ENCODE measurements at places on chromosomes 5 and 9.

GRCh38 chr5:114419067-114419388 is 57.2 kb downstream of the KCNN2 start:
- no peak for DNase-seq

DNA sequence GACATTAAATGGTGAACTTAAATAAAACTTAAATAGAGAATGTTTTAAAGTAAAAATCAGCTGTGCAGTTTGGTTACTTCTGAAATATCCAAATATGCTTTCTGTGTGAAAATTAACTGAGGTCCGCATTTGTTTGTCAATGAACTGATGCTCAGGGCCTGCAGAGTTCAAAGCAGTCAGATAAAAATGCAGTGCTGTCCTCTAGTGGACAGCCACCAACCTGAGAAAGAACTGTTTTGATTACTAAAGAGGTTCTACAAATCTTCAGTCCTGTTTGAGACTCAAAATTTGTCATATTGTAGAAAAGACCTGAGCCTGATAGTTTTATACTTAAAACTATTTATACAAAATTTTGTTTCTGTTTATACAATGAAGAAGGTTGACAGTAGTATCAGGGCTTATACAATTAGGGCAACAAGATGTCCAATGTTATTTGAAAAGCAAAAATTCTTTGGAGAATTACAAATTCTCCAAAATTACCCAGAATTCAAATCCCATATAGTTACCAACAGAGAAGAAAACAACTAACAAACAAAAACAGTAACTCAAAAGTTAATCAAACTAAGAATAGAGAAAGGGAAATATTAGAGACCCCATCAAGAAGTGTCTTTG is 232.3 kb upstream of the TBCA start:
- DNase-seq: no peak

DNA sequence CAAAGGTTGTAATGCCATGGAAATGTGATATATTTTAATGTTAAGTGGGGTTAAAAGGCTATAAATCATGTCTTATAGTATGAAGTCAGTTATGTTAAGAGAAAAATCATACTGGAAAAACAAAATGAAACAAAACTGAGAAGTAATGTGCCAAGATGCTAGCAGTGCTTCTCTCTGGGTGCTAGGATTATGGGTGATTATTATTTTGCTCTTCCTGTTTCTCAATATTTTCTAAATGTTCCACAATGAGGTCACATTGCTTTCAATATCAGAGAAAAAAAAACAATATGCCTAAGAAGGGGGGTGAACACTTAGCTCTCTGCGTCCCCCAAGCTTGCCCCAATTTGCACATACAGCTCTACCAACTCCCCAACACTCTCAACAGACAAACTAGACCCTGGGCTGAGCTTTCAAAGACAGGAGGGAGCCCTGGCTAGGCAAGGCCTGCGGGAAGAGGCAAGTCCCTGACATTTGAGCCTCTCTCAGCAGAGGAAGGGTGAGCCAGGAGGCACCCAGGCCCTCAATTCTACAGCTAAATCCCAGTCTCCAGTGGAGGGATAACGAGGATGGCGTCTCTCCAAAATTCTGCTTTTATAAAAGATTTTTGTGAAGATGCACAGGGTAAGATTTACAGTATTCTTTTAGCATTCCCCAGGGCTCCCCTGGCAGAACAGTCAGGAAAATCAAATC is 24.4 kb downstream of the WHRN start:
- DNase-seq: no peak

- no peak for DNase-seq
Measured at GRCh38 chr9:85392260-85392659, 349.5 kb downstream of the AGTPBP1 start.

DNA sequence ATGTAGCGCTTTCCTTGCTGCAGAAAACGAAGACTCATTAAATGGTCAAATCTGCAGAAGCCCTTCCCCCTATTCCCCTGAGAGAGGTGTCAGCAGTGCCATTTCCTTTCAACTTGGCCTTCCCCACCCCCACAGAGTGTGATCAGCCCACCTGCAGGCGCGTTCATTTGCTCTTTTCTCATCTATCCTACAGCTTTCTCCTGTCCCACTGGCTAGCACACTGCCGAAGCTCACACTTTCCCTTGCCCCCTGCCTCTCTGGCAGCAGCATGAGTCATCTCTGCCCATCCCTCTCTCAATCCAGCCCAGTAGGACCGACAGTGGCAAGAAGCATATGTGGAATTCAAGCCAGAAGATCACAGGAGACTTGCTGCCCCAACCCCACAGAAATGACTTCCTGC is 213.8 kb downstream of the FAM114A2 start:
- DNase-seq: no peak

Data from activated T-helper 1 cell treated with anti-CD3 and anti-CD28 coated beads, Interleukin-2, amount 50 U/mL, for 16 hours (primary cell).